ENCODE measurements at places on chromosomes 5 and 9.

DNA sequence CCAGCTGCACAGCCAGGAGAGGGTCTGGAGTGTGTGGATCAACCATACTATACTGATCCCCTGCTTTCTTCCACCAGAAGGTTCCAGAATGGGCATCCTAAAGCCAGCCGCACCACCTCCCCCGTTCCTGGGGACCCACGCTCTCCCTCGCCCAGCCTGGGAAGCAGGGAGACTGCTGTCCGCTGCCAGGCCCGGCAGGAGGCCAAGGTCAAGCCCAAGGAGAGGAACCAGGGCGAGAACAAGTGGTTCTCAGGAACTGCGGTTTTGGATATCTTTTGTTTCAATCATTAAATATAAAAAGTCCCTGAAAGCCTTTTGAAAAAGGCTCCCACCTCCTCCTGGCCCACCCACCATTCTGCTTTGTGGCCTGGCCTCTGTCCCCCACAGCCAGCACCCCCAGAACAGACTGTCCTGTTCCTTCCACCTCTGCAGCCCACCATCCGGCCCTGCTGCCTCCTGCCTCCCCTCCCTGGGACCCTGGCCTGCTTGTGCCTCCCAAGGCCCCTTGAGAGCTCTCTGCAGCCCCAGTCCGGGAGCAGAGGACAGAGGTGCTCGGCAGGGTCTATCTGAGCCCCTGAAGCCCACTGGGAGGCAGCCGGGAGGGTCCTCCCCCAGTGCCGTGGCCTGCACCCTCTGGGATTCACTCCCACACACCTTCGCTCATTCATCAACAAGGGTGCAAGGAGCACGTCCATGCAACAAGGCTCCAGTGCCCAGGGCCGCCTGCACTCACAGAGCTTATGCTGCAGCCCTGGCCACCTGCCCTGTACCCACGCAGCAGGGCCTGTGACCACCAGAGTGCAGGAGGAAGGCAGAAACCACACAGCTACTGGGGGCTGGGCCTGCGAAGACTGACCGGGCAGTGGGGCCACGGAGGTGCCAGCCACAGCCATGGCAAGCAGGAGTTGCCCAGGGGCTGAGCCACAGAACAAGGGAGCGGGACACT is 614 bp upstream of the LCN6 start:
- DNase-seq: no peak

DNA sequence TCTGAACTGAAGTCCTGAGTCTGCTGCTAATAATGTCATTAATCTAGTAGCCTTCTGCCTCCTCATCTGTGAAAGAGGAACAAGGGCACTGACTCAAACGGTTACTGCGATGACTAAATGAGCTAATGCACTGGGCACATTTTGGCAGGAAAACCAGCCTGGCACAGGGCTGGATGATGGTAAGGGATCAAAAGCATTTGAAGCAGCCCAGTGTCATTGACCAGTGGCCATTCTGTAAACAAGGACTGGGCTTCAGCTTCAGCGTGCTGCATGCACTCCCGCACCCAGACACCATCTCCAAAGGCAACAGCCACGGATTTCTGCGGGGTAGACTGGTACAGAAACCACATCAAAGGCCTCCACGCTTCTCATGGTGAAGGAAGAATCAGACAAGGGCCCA is 8.0 kb downstream of the GCNT4 start:
- DNase-seq: no peak

GRCh38 chr5:66608501-66608900 is 12.3 kb downstream of the MAST4 start:
- no peak for DNase-seq

DNA sequence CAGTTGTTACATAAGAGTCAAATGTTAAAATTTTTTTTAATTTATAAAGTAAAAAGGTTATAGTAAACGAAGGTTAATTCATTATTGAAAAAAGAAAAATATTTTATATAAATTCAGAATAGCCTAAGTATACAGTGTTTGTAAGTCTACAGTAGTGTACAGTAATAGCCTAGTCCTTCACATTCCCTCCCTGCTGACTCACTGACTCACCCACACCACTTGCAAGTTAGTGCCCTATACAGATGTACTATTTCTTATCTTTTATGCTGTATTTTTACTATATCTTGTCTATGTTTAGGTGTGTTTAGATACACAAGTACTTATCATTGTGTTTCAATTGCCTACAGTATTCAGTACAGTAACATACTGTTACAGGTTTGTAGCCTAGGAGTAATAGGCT is 57.6 kb downstream of the MAMDC2 start:
- DNase-seq: peak; percentile 41

DNA sequence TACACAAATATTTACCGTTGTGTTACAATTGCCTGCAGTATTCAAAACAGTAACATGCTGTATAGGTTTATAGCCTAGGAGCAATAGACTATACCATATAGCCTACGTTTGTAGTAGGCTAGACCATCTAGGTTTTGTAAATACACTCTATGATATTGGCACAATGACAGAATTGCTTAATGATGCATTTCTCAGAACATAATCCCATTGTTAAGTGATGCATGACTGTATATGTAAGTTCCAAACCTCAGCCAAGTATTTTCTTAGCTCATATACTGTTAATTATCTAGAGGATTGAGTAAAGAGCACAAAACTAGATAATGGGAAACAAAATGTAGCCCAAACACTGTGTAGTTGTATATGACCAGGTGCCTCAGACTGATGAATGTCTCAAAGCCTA is 220.1 kb downstream of the ANXA1 start:
- no peak for DNase-seq

DNA sequence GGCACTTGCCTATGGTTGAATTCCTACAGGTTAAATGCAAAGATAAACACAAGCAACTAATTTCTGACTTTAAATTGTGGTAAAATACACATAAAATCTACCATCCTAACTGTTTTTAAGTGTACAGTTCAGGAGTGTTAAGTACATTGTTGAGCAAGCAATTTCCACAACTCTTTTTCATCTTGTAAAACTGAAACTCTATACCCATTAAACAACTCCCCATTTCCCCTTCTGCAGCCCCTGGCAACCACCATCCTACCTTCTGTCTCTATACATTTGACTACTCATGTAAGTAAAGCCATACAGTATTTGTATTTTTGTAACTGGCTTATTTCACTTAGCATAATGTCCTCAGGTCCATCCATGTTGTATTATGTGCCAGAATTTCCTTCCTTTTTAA is 38.5 kb upstream of the STX17 start:
- no peak for DNase-seq

DNA sequence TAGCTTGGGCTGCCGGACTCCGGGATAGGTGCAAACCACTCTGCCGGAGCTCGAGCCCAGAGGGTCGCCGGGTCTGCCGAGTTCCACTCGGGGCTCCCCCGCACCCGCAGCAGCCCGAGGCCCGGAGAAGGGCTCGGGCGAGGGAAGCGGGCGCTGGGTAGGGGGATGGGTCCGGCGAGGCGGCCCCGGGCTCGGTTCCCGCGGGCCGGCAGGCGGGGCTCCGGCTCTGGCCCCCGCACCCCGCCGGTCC is 507 bp downstream of the RICTOR start:
- DNase-seq: no peak

- no peak for DNase-seq
Observed at GRCh38 chr5:31867219-31867618, 228.3 kb downstream of the PDZD2 start.

GRCh38 chr9:113728989-113729388 is 147.1 kb upstream of the ZNF618 start:
- DNase-seq: no peak

DNA sequence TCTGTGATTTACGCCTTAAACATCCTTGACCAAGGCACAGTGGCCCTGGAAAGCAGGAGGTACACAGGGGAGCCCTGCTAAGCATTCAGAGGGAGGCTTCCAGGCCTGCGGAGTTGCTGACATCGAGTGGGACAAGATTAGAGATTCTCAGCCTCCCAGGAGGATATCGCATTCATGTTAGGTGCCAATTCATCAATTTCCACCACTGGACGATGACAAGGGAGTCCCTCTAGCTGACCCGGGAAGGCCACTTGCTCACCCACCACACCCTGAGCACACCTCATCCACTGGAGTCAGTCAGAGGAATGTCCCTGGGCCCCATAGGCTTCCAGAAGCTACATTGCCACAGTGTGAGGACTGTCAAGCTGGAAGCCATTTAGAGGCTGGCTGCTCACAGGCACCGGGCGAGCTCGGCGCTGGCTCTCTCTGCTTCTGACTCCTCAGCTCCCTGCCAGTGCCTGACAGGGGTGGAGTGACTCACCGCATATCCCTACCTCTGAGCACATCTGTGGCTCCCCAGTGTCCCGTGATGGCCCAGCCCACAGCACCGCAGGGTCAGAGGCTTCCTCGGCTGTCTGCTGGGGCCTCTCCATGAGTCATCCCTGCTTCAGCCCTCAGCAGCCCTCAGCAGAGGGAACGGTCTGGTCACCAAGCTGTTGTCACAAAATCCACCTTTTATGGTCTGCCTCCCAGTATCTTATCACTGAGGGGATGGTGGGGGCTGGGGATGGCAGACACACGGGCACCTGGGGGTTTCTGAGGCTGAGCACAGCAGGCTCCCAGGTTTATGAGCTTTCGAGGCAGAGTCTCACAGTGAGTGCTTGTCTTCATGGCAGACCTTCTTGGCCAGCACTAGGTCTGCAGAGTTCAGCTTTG is 117.5 kb downstream of the ZNF608 start:
- peak; percentile 91 for DNase-seq

DNA sequence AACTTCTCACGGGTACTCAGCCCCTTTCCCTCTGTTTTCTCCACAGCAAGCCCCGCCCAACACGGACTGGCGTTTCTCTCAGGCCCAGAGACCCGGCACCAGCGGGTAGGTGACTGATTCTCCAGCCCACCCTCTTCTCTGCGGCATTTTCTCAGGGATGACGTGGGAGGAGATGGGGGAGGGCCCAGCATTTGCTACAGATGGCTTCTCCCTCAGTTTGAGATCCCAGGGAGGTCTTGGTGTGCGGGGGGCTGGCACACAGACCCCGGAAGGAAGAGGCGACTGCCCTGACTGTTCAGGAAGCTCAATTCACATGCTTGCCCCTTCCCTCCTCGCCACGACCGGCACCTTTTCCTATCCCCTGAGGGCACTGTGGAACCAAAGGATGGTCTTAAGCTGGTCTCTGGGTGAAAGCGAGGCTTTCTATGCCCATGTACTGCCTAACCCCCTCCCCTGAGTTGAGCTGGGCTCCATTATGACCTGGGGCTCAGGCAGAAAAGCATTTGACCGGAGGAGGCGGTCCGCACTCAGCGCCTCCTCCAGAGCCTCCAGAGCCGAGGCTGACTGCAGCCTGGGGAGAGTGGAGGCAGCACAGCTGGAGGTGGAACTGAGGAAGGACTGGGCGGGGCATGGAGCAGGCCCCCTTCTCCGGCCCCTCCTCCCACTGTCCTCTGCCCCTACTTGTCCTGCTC is 6.0 kb downstream of the PCDHGC5 start:
- DNase-seq: no peak

- DNase-seq: no peak
Observed at GRCh38 chr5:122741681-122742080, 33.2 kb upstream of the SNX2 start.

DNA sequence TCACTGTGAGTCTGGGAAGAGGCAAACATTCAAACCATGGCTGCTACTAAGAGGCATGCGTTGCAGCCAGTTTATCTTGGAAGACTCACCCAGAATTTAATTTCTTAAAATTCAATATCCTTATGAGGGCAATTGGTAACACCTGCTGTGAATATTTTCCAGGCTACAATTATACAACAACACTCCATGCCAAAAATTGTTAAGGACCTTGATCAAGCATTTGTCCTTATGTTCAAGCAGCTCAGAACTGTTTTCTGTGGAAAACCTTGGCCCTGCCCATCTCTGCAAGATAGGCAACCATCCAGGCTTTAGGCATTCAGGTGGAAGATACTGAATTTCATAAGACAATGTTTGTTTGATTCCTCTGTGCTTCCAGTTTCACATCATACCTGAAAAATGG is 327.8 kb downstream of the FBXL7 start:
- no peak for DNase-seq

DNA sequence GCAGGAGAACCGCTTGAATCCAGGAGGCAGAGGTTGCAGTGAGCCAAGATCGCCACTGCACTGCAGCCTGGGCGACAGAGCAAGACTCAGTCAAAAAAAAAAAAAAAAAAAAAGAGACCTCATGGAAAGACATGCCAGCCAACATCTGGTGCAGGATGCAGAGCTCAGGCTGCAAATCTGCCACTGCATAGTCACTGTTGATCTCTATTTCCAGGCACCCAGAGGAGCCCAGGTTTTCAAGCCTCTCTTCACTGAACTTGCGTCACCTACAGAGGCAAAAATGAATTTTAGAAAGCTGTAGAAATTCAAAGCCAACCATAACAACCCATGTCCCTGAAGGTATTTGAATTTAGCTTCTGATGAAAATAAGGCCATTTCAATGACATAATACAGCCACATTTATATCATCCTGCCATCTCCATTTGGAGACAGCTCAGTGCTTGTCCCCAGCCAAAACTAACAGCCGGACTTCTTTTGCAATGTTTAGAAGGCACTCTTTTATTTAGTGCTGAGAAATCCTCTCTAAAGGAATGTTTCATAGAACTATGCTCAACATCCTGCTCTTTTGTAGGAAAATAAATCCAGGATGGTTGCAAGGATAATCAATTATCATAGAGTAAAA is 113.3 kb downstream of the SNX18 start:
- peak; percentile 94 for DNase-seq

- no peak for DNase-seq
Observed at GRCh38 chr5:107168848-107169752, 501.6 kb downstream of the EFNA5 start.

- DNase-seq: peak; percentile 80
Observed at GRCh38 chr9:108640230-108640629, 215.6 kb downstream of the ACTL7B start.

GRCh38 chr5:3905031-3905430 is 309.4 kb downstream of the IRX1 start:
- DNase-seq: no peak

DNA sequence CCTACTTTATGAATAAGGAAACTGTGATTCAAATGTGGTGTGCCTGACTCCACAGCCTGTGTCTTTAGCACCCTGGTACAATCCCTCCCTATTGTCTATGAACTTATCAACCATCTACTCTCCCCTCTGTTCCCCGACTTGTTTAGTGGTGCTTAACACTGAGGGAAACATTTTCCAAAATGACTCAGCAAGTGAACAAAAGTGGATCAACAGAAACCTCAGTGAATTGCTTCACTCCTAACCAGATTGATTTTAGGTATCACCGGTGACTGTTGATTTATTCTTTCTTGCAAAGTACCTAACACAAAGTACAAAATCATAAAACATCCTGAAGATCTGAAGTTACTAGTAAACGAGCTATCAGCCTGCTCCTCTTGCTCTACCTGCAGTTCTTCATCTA is 42.1 kb upstream of the RAPGEF6 start:
- DNase-seq: no peak

- DNase-seq: peak; percentile 85
Observed at GRCh38 chr9:129697656-129698253, 32.3 kb downstream of the PRRX2 start.

DNA sequence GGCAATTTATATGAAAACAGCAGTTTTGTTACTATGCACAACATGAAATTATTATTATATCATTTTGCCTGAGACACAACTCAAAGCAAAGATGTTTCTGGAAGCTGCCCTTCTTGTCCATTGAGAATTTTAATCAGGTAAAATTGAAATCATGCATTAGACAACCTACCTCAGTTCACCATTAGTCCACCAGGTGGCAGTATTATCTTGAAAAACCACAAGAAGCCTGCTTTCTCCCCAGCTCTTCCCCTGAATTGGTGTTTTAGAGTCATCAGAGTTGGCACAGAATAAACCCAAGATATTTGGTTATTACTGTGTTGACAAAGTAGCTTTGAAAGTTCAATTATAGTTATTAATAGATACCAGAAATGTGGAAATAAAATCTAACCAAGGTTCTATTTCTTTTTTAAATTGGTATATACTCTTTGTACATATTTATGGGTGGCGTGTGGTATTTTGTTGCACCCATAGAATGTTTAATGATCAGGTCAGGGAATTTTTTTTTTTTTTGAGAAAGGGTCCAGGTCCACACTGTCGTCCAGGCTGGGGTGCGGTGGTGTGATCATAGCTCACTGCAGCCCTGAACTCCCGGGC is 25.7 kb downstream of the UTP15 start:
- DNase-seq: peak; percentile 90

All from AG10803 (cell line).